IPS DF 6.9 (cell line): ENCODE measurements at places on chromosomes 16 and 17.

DNA sequence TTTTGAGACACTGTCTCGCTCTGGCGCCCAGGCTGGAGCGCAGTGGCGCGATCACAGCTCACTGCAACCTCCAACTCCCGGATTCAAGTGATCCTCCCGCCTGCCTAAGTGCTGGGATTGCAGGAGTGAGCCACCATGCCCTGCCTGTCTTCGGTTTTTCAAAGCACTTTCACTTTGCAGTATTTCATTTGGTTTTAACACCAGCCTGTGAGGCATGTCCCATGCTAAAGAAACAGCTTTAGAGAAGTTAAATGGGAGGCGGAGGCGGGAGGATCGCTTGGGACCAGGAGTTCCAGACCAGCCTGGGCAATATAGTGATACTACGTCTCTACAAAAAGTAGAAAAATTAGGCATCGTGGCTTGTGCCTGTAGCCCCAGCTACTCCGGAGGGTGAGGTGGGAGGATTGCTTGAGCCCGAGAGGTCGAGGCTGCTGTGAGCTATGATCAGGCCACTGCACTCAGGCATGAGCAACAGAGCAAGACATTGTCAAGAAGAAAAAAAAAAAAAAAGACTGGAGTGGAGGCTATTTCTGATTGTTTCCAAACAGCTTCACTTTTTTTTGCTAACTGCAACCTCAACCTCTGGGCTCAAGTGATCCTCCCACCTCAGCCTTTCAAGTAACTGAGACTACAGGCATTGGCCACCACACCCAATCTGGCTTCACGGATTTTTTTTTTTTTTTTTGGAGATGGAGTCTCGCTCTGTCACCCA lies 1.3 kb downstream of the METTL23 start:
- DNase-seq = no peak

DNA sequence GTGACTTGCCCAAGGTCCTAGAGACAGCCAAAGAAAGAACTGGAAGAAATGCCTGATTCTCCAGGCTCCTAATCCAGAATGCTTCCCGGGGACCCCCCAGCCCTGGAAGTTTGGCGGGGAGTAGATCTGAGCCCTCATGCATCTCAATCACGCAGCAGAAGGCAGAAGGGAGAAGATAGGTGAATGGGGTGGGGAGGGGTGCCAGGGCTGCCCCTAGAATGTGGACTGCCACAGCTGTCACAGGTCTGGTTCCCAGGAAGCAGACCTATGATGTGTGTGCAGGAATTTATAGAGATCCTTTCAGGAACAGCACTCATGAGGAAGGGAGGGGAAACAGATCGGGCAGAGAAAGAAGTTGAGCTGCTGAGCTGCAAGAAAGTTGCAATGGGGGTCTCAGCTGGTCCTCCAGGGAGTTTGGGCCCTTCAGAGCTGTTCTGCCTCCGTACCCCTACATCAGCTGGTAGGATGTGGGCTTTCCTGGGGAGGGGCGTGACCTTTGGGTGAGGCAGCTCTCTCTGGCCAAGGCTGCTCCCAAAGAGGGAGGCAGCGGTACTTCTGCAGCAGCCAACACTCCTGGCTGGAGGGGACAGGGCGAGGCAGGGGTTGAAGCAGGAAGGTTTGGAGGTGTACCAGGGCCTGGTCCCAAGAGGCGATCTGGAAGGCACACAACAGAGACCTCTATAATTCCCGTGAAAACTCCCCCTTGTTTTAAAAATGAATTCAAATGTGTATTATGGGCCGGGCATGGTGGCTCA lies 43.4 kb downstream of the DNAH9 start:
- no peak for DNase-seq

- DNase-seq = no peak
These were observed 16.7 kb downstream of the RFFL start for GRCh38 chr17:35046740-35047283.

GRCh38 chr16:79334127-79334526 lies 266.4 kb downstream of the MAF start:
- no peak for DNase-seq

DNA sequence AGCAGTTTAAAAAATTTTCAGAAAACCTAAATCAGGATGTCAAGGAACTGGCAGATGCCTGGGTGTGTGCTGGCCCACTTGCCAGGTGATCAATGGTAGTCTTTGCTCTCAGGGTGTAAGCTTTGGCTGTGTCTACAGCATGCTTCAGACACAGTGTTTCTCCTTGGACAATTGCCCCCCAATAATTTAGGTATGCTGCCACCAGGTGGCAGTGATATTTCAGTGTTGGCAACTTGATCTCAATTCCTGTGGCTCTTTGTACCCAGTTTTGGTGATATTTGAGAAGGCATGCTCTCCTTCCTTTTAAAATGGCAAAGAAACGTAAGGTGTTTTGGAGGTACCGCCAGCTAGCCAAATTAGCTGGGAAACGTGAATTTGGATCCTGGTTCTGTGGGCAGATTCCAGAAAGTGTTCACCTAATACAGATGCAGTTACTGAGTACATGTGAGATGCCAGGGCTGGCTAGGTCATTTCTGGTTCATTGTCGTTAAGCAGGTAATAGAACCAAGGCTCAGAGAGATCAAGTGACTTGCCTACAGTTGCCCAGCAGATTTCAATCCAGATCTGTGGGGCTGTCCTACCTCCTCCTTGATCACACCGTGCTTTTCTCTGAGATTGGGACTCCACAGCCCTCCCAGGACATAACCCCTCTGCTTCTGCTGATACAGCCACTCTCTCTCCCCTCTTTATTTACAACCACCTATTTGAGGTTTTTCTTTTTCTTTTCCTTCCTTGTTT lies 155.6 kb upstream of the PLCG2 start:
- no peak for DNase-seq

- DNase-seq = no peak
These were observed 13.2 kb downstream of the NAGPA start for GRCh38 chr16:5020551-5020950.

GRCh38 chr16:55328611-55329569 lies 4.9 kb downstream of the IRX6 start:
- DNase-seq = no peak

- DNase-seq = no peak
These were observed 90.0 kb downstream of the TMEM114 start for GRCh38 chr16:8500351-8500750.

- no peak for DNase-seq
These were observed 3.8 kb upstream of the DHX8 start for GRCh38 chr17:43479948-43480347.
